Thymus (tissue), 14 donors: ENCODE measurements at places on chromosomes 2 and 18.

DNA sequence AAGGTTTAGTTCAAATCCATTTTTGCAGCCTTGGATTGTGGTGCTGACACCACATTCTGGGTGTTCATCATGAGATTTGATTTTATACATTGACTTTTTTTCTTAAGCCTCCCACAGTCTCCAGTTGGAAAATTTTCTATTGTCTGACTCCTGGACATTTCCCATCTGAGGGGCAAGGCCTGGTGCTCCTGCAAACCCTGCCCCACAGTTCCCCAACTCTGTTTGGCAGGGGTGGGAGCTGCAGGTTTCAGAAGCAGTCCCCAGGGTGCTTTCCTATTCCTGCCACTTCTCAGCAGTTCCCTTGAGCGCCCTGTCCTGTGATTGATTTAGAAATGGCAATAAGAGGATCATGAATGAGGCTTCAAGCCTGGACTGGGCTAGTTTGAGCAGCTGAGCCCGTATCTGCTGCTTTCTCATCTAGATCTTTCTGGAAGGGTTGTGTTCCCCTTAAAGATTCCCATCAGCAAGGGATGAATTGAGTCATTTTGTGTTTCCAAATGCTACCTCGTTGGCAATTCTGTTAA is 77.0 kb downstream of the CIB4 start:
- DNase-seq = no peak

GRCh38 chr2:100939445-100939844 is 62.6 kb upstream of the RPL31 start:
- DNase-seq = no peak

DNA sequence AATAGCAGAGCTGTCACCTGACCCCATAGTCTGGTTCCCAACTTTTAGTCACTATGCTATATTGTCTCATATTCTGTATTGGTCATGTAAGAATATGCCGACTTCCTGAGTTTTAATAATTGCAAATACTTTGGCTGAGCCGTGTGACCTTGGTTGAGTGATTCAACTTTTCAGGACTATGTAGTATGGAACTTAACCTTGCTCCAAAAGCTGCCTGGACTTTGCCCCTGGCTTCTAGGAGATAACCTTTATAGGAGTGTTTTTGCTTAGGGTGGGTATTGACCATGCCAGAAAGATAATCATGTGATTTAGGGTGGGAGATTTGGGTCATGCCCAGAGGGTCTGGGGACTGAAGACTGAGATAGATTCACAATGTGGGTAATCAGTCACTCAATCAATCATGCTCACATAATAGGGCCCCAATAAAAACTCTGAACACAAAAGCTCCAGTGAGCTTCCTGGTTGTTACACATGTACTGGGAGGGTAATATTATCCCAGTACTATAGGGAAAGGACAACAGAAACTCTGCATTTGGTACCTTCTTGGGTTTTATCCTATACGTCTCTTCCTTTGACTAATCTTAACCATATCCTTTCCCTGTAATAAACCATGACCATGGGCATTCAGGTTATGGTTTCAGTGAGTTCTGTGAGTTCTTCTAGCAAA is 235.6 kb downstream of the RNF152 start:
- no peak for DNase-seq

DNA sequence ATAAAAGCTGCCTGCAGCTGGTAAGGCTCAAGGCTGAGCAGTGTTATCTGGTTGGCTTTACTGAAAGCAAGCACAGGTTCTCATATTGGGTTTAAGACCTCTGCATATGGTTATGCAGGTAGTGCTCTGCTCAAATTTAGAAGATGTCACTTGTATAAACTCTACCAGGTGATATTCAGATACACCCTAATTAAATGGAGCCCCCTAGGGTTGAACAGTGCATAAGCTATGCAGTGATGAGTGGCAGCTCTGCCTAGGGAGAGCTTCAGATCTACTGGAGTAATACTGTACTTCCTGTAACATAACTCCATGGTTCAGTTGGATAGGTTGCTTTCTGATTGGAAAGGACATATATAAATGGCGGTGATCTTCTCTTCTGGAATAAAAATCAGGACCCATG is 222.7 kb downstream of the CYRIA start:
- no peak for DNase-seq

DNA sequence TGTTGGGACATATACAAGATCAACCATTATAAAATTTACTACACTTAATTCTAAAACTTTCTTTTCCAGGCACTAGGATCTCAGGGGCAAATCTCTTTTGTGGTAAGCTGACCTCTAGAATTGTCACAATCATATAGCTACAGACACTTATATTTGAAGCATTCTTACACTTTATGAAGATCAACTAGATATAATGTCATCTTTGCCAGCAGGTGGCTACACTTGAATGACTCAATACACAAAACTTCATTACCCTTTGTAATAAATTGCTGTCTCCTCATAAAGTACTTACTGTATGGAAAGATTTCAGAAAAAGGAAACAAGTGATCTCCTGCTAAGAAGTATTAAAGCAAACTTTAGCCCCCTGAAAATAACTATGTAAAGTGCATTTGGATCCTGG is 77.8 kb downstream of the RDH14 start:
- no peak for DNase-seq
